ENCODE measurements at places on chromosomes 1 and 21.

- no peak overlapping the region for H3K27ac ChIP-seq
- no peak for DNase-seq
- peaks cover 17% of the 10 kb centered on the region for H3K4me1 ChIP-seq
- H3K36me3 ChIP-seq, result no peaks in the 10 kb centered on the region
- no peak overlapping the region for H3K4me3 ChIP-seq
Measured at GRCh38 chr21:38771536-38771935, 34.2 kb upstream of the ETS2 start.

DNA sequence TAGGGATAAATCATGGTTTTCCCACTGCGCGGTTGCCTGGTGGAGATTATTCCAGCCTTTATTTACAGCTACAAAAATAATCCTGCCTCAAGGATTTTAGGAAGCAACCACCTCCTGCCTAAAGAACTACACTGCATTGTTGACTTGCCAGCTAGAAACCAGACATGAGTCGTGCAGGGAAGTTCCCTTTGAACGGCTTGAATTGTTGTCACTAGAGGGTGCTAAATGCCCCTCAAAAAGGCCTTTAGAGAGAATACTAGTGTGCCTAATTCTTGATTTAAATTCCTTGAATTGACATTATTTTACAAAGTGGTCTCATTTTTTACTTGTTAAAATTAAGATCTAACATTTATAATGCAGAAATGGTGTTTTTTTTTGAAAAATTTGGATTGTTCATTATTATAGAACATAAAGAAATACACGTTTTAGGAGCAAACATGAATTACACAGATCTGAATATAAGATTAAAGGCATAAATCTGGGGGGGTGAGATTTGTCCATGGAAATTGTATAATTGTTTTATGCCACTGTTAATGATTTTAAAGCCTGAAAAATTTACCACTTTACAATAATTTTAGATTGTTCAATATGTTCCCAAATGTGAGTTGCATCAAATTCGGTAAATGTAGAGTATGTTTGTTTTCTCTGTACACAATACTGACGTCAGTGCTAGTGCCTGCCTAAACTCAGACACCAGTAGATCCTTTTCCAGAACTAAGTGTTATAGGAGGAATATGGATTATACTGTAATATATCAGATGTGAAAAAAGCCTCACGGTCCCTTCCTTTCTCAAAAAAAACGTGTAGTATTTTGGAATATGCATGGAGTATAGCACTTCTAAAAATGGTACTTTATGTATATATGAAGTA is 7.6 kb upstream of the ERG start:
- no peak for DNase-seq
- H3K27me3 ChIP-seq, result peaks cover 16% of the 10 kb centered on the region
- H3K36me3 ChIP-seq, result no peaks in the 10 kb centered on the region
- no peak overlapping the region for H3K4me3 ChIP-seq

DNA sequence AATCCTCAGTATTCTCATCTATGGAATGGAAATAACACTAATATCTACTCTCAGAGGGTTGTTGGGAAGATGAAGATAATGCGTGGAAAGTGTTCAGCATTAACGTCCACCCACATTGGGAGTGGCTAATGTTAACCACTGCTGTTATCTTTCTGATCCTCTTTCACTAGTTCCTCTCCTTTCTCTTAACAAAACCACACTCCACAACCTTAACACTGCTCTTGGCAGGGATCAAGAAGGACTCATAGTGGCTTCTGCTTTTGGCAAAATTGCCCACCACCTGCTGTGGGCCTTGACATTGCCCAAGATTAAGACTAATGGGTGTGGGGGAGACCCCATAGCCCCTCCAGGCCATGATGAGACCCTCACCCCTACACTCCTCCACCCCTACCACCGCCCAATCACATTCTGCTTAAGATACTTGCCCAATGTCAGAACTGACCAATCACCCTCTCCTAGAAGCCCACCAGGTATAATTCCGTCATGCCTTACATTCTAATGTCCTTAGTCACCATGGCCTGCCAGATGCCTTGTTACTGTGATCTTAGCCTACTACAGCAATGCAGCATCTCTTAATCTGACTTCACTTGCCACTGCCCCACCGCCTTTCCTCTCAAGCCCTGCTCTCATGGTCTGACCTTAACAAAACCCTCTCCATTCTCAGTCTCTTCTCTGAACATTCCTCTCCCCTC is 27.1 kb downstream of the DHCR24 start:
- no peak for DNase-seq
- H3K27ac ChIP-seq, result peak overlapping the region; percentile 88
- no peak overlapping the region for H3K4me3 ChIP-seq
- H3K27me3 ChIP-seq, result no peaks in the 10 kb centered on the region
- H3K4me1 ChIP-seq, result peaks cover 91% of the 10 kb centered on the region
- H3K36me3 ChIP-seq, result peaks cover 38% of the 10 kb centered on the region

- no peaks in the 10 kb centered on the region for H3K27me3 ChIP-seq
- DNase-seq, result no peak
- H3K27ac ChIP-seq, result no peak overlapping the region
- no peaks in the 10 kb centered on the region for H3K4me1 ChIP-seq
- no peaks in the 10 kb centered on the region for H3K36me3 ChIP-seq
- H3K4me3 ChIP-seq, result no peak overlapping the region
Measured at GRCh38 chr1:113178106-113178505, 105.1 kb downstream of the LRIG2 start.
